ENCODE measurements at places on chromosomes 2 and 18. TPM values are rescaled to one million over a fixed set of nuclear protein-coding genes. Genes with fewer than 3 reads are reported as not detected.

- no peak for DNase-seq
These were observed 54.0 kb downstream of the PELI1 start for GRCh38 chr2:64090264-64090663.

DNA sequence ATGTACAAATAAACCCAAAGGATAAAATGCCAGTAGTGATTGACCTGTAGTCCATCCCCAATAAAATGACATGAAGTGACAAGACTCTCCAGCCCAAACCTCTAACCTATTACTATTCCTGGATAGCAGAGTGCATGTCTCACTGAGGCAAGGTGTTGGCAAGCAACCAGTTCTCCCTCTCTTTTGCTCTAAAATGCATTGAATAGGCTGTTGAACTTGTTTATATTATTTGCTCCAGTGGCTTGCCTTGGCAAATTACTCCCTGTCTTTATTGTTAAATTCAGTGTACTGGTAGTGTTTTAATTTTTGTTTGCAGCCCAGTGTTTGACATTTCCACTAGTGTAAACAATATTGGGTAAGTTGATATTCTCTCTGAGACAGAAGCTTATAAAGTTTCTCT, 70.5 kb downstream of the CSRNP3 start:
- DNase-seq: no peak

DNA sequence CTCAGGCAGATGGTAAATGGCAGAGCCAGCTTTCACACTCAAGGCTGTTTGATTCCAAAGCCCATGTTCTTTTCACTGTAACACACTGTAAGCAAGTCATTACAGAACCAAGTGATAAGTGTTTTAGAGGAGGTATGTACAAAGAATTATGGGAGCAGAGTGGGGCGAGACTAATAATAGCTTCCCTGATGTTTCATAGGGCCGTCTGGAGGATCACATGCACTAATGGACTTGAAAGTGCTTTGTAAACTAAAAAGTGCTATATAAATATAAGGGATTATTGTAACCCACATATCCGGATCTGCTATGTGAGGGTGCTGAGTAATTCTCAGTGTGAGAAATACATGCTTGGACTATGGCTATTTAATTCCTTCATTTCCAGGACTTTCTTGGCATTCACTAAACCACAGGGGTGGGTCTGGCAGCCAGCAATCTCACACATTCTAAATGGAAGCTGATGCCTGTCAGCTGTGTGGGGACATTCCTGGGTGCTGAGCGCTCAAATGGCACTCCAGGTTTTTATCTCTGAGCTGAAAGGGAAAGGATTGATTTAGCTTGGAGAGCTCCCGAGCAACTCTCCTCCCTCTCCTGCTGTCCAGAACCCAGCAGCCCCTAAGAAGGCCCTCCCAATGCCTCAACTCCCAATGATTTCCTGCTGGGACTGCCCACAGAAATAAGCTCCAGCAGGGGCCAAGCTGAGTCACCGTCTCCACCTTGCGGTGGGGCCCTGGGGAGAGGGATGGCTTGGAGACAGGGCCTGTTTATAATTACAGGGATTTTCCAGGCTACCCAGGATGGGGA, 222.8 kb downstream of the SOX11 start:
- no peak for DNase-seq

DNA sequence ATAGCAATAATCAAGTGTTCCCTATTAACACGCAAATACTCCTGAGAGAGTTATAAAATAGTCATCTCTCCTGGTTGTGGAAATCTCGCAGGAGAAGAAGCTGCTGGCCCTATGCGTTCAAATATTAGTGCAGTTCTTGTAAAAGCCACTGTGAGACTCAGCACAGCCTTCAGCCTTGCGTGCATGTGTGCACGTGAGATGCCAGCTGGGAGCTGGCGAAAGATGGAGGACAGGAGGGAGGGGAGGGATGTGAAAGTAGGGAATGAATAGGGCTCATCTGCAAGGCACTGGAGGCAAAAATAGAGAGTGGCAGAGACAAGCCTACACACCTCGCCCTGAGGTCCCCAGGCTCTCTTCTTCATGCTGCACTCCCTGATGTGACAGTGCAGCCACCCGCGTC, 126.5 kb downstream of the INO80D start:
- no peak for DNase-seq

DNA sequence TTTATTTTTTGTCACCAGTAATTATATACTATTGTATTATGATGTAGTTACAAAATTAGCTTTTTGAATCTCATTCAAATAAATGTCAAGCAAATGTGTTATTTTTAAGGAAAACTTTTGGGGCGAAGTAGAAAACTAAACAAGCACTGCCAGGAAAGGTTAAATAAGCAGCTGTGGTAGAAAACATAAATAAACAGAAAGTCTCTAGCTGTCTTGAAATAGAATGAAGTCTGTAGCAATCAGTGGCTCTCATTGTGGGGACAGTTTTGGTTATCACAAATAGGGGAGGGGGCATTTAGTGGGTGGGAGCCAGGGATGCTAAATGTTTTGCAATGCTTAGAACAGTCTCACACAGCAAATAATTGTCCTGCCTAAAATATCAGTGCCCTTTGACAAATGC, 3.4 kb downstream of the INSIG2 start:
- DNase-seq: no peak

- no peak for DNase-seq
These were observed 76.7 kb downstream of the BOLA3 start for GRCh38 chr2:74070991-74071390.

DNA sequence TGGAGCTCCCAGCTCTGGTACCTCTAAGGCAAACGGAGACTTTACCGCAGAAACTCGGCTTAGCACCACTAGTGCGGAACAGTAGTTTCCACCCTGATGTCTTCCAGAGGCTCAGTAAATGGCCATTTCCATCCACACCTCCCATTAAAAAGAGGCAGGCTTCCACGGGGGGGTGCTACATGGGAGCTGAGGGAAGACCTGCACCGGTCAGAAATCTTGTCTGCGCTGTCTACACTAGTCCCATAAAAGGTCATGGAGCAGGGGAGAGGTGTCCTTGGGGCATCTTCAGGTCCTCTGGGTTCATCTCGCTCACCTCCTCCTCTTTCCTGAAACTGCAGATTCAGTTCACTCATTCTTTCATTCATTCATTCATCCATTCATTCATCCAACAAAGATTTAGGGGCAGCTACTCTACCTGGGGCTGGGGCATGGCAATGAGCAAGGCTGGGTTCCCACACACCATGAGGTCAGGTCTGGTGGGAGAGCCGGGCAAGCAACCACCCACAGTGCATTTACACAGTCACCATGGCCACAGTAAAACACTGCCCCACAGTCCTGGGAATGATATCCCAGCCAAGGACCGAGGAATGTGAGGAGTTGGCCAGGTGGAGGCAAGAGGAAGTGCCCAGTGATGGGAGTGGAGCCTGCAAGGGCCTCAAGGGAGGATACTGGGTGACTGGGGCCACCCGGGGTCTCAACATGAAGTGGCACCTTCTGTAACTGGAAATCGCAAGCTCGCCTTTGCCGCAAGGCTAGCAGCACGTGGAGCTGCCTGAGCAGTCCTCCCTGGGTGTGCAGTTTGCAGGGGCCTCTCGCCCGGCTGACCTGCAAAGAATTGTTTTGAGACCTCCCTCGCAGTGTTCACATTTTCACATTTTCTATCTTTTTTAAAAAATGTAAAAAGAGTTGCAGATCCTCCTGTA, 180.2 kb upstream of the RAB6C start:
- no peak for DNase-seq

- no peak for DNase-seq
These were observed 92.2 kb upstream of the MBOAT2 start for GRCh38 chr2:9095690-9096089.

DNA sequence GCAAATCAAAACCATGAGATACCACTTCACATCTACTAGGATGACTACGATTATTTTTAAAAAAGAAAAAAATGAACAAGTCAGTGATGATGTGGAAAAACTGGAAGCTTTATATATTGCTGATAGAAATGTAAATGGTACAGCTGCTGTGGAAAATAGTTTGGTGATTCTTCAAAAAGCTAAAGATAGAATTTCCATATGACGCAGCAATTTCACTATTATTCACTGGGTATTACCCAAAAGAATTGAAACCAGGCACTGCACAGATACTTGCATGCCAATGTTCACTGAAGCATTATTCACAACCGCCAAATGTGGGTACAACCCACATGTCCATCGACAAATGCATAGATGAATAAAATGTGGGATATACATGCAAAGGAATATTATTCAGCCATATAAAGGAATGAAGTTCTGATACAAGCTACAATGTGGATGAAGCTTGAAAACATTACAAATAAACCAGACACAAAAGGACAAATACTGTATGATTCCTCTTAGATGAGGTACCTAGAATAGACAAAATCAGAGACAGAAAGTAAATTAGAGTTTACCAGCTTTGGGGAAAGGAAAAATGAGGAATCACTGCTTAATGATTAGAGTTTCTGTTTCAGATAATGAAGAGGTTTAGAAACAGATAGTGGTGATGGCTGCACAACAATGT, 11.1 kb downstream of the RTTN start:
- DNase-seq: no peak

GRCh38 chr2:224778474-224778877, 62.3 kb upstream of the CCDC195 start:
- peak; percentile 56 for DNase-seq

GRCh38 chr18:4106407-4107033, 348.6 kb downstream of the DLGAP1 start:
- peak; percentile 62 for DNase-seq

GRCh38 chr2:207370646-207371045, 159.1 kb upstream of the CREB1 start:
- DNase-seq: no peak

DNA sequence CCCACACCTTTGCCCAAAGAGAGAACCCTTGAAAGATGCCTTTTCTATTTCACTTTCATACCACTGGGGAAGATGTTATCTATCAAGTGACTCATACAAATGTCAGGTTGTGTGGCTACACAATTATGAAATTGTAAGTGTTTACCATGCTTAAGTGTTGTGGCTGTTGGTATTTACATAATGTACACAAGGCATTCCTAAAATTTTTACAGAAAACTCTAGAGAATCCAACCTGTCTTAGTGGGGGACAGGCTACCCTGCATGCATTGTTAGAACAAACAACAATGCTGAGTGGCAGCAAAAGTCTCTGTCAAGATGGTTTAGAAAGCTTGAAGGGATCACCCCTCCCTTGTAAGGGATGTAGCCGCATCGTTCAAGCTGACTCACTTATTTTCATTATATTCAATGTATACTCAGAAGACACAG, 5.5 kb upstream of the MGAT4A start:
- DNase-seq: no peak

- peak; percentile 88 for DNase-seq
These were observed 150.8 kb downstream of the ANKRD44 start for GRCh38 chr2:197159661-197160211.

- DNase-seq: no peak
These were observed 761.0 kb downstream of the EPHA4 start for GRCh38 chr2:220811115-220811514.

GRCh38 chr18:69599377-69599776, 198.7 kb downstream of the DOK6 start:
- no peak for DNase-seq

DNA sequence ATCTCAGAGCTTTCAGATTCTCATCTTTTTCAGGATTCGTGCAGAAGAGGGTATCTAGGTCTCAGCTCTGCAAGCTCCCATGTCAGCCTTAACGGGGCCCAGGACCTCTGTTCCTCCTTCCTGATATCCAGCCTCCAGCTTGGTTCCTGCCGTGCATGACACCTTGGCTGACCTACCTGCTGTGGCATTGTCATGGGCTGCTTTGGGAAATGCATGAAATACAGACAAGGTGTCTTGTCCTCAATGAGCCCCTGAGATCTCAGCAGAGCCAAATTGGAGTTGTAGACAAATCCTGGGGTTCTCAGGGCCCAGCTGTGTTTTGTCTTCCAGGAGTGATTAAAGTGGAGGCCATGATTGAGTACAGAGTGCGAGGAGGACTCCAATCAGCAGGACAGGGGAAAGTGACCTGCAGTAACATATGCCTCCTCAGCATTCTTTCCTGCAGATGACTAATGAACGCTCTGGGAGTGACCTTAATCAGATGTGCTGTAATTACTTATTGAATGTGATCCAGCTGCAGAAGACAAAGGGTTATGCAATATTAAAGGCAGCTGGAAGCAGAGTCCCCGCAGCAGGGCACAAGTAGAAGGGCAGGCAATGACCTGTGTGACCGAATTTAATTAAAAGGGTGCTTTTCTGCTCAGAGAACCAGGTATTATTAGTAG, 141.1 kb downstream of the CCBE1 start:
- DNase-seq: no peak

- no peak for DNase-seq
These were observed 253.0 kb upstream of the NCKAP5 start for GRCh38 chr2:133821107-133821760.

GRCh38 chr2:47798631-47799030, 15.7 kb downstream of the MSH6 start:
- DNase-seq: no peak

DNA sequence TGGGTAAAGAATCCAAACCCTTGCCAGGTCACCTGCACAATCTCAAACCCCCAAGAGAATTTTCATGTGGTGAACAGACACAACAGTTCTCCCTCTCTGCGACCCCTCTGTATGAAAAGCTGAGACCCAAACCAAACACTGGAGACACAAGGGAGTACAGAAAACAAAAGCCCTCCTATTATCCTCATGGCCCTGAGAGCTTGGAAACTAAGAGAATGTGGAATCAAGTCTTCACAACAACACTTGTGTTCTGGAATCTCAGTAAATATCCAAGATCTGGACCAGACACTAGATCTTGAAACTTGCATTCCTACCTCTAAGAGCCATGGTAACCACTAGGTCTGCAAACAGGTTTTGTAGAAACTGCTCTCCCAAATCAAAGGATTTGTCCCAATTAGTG, 50.1 kb upstream of the CCDC150 start:
- no peak for DNase-seq

The IL1B gene
- total RNA-seq: 2.5 TPM

The VRK2 gene
- total RNA-seq: 38.7 TPM

The ATP6V1C2 gene
- total RNA-seq: 0.72 TPM

The LOXL3 gene
- 2.9 TPM for total RNA-seq

The POTEF gene
- total RNA-seq: not detected

The ABI2 gene
- total RNA-seq: 52.6 TPM

The WNT10A gene
- total RNA-seq: not detected

The EMILIN1 gene
- not detected for total RNA-seq

Data from NCI-H460 (cell line).